ENCODE measurements at places on chromosomes 5 and 9. TPM values are rescaled to one million over a fixed set of nuclear protein-coding genes. Genes with fewer than 3 reads are reported as not detected.

Gene TEX48
- total RNA-seq: not detected

Gene PAEP
- not detected for total RNA-seq

Gene ADAMTS12
- total RNA-seq: 0.76 TPM

Gene KCNN2
- total RNA-seq: not detected

Gene PCDHA3
- total RNA-seq: 0.09 TPM

Gene PPP2R2B
- 2.0 TPM for total RNA-seq

Gene F2RL2
- total RNA-seq: 0.64 TPM

Gene LRRC8A
- total RNA-seq: 70.0 TPM

Gene AFAP1L1
- 11.2 TPM for total RNA-seq

Gene CLIC3
- total RNA-seq: 222 TPM

Gene SHISAL2B
- total RNA-seq: not detected

Gene FIBCD1
- not detected for total RNA-seq

Gene SPINK7
- 321 TPM for total RNA-seq

Gene PHF24
- total RNA-seq: 0.44 TPM

Gene TTF1
- total RNA-seq: 7.6 TPM

Gene PKD2L2
- not detected for total RNA-seq

Gene ZMAT2
- 25.2 TPM for total RNA-seq

Gene FOXD4
- total RNA-seq: not detected

Gene GPR151
- total RNA-seq: not detected

Gene KIF12
- total RNA-seq: not detected

Gene DBH
- total RNA-seq: not detected

Gene SEMA4D
- total RNA-seq: 52.0 TPM

Gene EIF4E1B
- total RNA-seq: not detected

Gene BTNL8
- 0.19 TPM for total RNA-seq

Gene JAKMIP2
- total RNA-seq: not detected

Gene RNF44
- 8.8 TPM for total RNA-seq

Gene FRMD3
- 2.7 TPM for total RNA-seq

Gene S1PR3
- 14.3 TPM for total RNA-seq

Gene CATSPER3
- 0.76 TPM for total RNA-seq

Gene SLC31A2
- 15.2 TPM for total RNA-seq

Gene RANBP3L
- not detected for total RNA-seq

Gene TRIM7
- 80.6 TPM for total RNA-seq

Gene IFNA6
- not detected for total RNA-seq

Gene SNCB
- not detected for total RNA-seq

Gene MAMDC4
- total RNA-seq: 2.7 TPM

Gene SLC23A1
- total RNA-seq: not detected

Gene RBM22
- total RNA-seq: 33.4 TPM

Gene NUTM2F
- not detected for total RNA-seq

Gene TSSK1B
- total RNA-seq: 0.12 TPM

Gene ENTPD2
- 1.3 TPM for total RNA-seq

Gene PLCXD3
- 0.13 TPM for total RNA-seq

Gene HCN1
- not detected for total RNA-seq

Gene SYNPO
- total RNA-seq: 8.8 TPM

Gene IL5
- not detected for total RNA-seq

Gene CDX1
- not detected for total RNA-seq

Gene TERT
- total RNA-seq: 0.19 TPM

Gene ELP1
- total RNA-seq: 20.6 TPM

Gene BTNL3
- not detected for total RNA-seq

Gene ALDH1A1
- total RNA-seq: 56.6 TPM

Gene SUB1
- total RNA-seq: 117 TPM

Gene AQP7
- not detected for total RNA-seq

Gene IPO11
- 12.7 TPM for total RNA-seq

Gene FSD1L
- 0.67 TPM for total RNA-seq

Gene SPATA31A3
- not detected for total RNA-seq

Gene PIP5KL1
- total RNA-seq: 3.6 TPM

Gene PCDHB11
- 2.1 TPM for total RNA-seq

Gene C9orf153
- not detected for total RNA-seq

Measured in esophagus squamous epithelium (tissue), 5 donors.